IMR-90 (cell line): ENCODE measurements at places on chromosomes 2 and 18. TPM values are rescaled to one million over a fixed set of nuclear protein-coding genes. Genes with fewer than 3 reads are reported as not detected.

- no peak for DNase-seq
Observed at GRCh38 chr2:228312172-228312571, 130.7 kb upstream of the SPHKAP start.

DNA sequence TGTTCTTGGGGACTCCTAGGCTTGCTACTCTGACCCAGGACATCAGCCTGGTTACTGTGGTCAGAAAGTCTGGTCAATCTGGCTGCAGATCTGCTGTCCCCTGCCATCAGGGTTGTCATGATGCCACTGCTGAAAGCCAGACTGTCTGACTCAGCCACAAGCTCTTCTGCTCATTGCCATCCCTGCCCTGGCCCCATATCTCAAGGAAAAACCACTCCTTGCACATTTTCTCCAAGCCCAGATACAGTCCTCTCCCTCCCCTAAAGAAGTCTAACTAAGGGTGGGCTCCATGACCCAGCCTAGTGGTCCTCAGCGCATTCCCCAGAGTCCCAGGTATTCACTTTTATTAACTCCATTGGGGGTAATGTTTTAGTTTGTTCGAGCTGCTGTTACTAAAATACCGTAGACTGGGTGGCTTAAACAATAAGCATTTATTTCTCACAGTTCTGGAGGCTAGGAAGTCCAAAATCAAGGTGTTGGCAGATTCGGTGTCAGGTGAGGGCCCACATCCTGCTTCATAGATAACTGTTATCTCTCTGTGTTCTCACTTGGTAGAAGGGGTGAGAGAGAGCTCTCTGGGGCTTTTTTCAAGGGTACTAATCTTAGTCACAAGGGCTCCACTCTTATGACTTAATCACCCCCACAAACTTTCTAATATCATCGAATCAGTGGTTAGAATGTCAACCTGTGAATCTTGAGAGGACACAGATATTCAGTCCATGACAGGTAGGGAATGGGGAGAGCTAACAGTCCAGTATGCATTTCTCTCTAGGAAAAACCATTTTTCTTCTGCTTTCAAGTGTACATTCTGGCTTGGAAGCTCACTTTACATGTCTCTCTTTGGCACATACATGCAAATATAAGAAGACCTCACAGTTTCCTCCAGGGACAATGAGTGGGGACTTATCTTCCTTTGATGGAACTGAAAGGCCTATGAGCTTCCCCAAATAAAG, 94.8 kb upstream of the CXCR4 start:
- no peak for DNase-seq

DNA sequence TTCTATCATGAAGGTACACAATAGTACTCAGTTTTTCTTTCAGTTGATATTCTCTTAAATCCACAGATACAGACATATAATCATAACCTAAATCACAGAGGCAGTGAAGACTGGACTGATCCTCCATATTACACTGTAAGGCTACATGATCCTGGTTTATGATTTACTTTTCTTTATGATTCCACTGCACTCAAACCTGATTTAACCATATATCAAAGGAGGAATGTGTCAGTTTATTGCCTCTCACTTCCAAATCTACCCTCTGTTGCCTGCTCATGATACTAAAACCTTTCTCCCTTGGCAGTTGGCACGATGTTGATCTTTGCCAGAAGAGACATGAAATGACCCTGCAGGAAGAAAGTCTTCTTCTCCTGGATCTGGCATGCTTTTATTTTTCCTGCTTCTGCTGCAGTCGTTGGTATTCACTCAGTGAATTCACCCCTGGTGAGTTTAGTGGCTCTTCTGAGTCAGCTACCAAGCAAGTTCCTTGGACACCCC, 426.4 kb downstream of the MBD2 start:
- DNase-seq = no peak

The KCNS3 gene
- total RNA-seq = 4.3 and 5.3 TPM in 2 replicates

The NAPG gene
- 32.8 and 39.2 TPM in 2 replicates for total RNA-seq

DNA sequence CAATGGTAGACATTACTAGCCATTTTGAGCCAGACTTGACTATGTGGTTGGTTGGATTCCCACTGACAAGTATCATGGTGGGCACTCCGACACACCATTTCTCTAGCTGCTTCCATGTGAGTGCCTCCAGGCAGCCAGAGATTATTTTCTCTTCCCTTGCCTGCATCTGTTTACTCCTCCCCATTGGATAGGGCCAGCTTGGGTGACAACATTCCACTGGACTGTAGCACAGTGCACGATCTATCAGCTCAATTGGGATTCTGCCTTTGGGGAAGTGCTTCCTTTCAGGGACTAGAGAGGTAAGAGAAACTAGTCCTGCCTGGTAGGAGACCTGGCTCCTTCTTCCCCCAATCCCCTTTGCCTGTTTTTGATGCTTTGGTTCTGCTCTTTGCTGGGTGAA, 49.0 kb upstream of the MAP4K3 start:
- DNase-seq = no peak
